ENCODE measurements at places on chromosomes 11 and 22.

DNA sequence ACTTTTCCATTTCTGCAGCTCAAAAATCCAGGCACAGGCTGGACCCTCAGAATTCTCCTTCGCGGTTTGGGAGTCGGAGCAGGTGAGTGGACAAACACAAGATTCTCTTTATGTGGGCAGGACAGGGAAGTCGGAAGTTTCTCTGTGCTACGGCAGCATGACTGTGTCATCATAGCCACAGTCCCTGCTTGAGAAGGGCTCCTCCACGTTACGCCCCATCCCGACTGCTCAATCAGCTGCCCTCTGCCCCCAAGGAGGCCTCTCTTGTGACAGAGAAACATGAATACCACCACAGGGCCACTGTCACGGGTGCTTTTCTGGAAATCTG, 89.0 kb upstream of the SHISAL1 start:
- DNase-seq: no peak

DNA sequence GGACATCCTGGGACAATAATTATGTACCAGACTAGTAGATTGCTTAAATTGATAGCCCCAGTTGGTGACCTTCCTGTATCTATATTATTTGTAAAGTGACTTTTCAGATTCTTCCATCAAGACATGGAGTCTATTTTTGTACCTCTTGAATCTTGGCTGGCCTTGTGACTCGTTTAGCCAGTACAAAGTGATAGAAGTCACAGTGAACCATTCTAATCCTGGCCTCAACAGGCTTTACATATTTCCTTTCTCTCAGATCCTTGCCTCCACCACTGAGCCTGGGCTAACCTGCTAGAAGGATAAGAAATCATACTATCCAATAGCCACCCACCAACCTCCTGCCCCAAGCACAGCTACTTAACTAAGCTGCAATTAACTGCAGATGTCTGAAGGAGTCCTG, 37.5 kb upstream of the SLC6A5 start:
- no peak for DNase-seq

GRCh38 chr11:679271-680207, 15.5 kb downstream of the DEAF1 start:
- DNase-seq: no peak

DNA sequence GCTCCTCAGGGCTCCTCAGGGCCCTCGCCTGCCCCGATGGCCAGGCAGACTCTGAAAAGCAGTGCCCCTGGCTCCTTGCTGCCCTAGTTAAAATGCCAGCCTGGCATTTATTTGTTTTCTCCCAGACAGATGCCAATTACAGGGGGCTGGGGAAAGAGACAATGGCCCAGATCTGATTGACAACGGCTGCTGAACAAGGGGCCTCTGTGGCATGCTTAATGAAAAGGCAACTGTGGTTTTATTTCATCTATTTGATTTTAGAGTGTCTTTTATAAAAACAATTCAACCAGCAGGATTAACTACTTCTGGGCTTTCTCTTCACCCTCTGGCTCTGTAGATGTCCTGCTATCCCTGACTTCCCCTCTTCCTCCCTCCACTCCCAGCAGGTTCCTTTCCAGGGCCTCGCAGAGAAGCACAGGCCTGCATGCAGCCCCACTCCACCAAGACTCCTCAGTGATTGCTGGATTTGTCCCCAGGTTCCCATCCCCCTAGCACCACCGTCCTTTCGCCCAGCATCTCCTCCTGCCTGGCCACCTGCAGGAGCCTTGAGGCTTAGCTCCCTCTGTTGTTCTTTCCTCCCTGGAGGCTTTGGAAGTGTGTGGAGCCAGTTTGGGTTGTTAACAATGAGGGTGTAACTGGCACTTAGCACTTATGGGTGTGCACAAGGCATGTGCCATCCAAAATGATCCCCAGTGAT, 171.1 kb downstream of the TENM4 start:
- no peak for DNase-seq

DNA sequence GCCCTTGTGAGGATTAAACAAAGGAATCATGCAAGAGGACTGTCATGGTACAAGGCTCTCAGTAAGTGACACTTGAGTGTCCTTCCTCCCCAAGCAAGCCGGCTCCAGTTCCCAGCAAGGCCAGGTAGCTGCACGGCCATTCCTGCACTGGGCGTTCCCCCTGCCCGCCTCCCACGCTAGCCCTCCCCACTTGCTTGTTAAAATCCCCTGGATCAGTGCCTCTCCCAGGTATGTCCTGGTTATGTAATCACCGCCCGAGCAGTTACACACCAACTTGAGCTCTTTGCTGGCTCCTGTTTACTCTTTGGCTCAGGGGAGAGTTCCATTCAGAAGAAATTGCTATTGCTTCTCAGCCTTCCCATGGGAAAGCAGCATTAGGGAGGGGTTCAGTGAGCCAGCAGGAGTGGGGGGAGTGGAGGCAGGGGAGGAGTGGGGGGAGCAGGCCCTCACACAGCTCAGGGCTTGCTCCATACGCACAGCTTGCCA, 19.4 kb upstream of the MYEOV start:
- DNase-seq: peak; percentile 92

GRCh38 chr11:128477278-128477677, 110.1 kb downstream of the ETS1 start:
- DNase-seq: no peak

- DNase-seq: peak; percentile 43
These were observed 21.0 kb upstream of the AMOTL1 start for GRCh38 chr11:94747146-94747545.

DNA sequence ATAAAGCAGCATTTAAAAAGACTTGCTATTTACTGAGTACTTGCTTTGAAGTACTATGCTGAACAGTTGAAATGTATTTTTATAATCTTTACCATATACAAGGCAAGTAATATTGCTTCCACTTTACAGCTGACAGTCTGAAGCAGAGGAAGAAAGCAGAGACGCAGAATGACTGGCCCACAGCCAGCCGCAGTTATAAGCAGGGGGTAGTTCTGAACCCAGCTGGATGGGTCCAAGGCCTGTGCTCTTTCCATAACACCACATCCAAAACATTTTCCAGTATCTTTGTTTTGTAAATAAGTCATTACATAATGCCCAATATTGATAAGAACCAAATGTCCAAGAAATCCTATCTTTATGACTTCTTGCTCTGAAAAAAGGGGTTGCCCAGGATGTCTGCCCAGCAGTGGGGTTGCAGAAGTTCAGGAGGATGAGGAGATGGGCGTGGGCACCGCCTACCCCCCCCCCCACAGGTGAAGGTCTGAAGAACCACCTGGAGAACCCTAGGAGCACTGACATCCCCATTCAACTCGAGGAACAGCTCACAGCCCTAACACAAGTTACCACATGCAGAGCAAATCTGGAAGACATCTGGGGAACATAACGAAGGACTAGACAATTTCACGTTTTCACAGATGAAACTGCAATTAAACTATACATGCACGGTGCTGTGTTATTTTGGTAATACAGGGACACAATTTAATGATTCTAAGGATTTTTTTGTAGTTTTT, 24.2 kb upstream of the YPEL1 start:
- no peak for DNase-seq

DNA sequence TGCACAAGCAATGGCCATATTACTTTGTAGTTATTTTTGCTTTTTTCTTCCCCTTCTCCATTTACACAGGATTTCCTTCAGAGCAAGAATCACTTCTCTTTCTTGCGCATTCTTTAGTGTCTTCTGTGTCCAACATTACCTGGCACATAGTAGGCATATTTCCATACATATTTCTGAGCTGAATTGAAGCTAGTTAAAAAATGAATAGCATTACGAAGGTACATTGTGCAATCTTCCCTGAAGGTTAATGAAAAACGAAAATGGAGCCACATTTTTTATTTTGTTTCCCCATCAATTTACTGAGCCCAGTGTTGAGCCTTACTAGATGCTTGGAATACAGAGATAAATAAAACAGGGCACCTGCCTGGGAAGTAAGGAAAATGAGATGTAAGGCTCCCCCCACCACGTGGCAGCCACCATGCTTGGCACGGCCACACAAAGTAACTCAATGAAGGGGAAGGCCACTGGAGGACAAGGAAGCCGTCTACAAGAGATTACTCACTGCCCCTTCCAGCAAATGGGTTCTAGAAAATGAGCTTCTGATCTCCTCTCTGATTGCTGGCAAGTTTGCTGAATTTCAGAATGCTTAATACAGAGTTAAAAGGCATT, 381.9 kb downstream of the LARGE1 start:
- no peak for DNase-seq

GRCh38 chr11:105177658-105178057, 38.1 kb upstream of the CARD18 start:
- DNase-seq: no peak

GRCh38 chr22:49479566-49479965, 348.1 kb downstream of the BRD1 start:
- DNase-seq: no peak

GRCh38 chr11:99739464-99740089, 718.8 kb downstream of the CNTN5 start:
- no peak for DNase-seq

DNA sequence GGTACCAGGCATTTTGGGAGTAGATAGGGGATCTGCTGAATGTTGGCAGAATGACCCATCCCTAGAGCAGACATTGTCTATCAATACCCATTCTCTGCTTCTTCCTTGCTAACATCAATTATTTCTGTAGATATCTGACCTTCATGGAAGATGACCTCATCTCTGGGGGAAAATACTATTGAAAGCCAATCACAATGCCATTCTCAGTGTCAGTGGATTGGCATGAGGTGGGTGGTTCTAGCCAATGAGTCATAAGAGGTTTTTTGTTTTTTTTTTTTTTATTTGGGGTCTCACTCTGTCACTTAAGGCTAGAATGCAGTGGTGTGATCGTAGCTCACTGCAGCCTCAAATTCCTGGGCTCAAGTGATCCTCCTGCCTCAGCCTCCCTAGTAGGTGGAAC, 42.5 kb downstream of the SNX19 start:
- no peak for DNase-seq

DNA sequence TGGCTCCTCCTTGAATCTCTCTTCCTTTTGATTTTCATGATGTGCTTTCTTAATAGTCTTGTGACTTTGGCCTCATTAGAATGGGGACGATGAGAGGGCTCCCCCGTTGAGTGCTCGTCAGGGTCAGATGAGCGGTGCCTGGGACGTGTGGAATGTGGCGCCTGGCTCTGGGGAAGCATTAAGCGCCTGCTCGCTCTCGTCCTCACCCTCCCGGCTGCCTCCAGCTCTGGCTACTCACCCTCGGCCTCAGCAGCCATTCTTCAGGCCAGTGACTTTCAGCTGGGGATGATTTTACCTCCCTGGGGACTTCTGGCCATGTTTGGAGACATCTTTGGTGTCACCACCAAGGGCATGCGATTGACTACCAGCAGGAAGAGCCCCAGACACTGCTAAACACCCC, 69.7 kb downstream of the RPS6KA4 start:
- DNase-seq: no peak

DNA sequence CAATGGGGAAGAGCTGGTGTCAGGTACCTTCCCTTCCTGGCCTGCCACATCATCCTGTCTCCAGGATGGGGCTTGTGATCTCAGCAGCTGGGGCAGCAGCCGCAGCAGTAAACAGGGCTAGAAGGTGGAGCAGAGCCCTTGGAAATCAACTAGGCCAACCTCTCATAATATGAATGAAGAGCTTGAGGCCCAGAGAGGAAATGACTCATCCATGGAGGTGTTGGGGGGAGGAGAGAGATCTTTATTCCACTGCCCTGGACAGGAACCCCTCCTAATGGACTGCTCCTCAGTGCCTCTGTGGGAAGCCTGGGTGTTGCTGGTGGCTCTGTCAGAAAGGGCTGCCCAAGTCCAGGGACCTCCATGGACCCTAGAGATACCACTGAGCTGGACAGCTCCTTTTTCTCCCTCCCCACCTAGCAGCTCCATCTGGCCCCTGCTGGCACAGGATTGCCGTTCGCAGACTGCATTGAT, 111.8 kb downstream of the OSBP2 start:
- DNase-seq: peak; percentile 54

- DNase-seq: no peak
These were observed 1072.0 kb upstream of the CNTN5 start for GRCh38 chr11:97948793-97949192.

GRCh38 chr11:73969991-73970800, 12.4 kb downstream of the UCP2 start:
- no peak for DNase-seq

GRCh38 chr11:9851366-9851765, 187.5 kb downstream of the SWAP70 start:
- no peak for DNase-seq

DNA sequence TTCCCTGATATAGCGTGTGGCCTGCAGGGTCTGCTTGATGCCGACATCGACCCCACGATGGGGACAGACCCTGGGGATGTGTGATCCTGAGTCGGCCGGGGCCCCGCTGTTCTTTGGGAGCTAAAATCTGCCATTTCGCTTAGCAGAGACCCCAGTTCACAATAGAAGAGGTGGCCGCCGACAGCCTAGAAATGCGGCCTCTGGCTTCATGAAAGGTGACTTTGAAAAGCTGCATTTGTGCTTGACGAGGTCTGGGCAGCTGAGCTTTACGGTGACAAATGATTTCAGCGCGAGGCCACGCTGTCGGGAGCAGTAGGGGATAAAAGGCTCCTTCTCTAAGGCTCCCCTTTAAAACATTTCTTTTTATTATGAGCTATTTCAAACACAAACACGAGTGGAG, 71.7 kb downstream of the RPS6KA4 start:
- no peak for DNase-seq

DNA sequence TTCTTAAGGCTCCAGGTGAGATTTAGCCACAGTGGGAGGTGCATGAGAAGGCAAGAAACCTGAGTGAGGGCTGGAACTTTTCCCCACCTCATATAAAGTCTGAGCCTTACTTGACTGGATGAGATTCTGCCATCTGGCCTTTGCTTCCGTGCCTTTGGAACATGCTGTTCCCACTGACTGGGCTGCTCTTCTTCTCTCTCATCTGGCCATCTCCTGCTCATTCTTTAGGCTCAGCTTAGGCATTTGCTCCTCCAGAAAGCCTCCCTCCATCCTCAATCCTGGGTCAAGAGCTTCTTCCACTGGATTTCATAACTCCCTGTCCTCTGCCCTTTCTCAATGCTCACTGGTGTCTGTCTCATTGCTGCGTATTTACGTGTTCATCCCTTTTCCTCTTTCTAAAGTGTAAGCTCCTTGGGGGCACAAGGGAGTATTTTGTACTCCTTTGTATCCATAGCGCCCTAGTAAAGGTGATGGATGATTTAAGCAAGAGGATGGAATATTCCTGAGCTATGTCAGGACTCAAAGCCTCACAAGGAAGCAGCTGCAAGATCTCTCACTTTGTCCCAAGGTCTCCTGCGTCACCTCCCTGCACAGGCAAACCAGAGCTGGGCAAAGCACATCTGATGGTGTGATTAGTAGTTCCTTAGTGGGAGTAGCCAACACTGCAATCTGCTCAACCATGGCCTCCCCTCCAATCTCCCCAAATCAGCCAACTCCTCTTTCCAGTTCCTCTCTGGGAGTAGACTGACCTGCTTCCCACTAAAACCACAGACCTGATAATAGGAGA, 15.3 kb downstream of the HSPA8 start:
- no peak for DNase-seq

- no peak for DNase-seq
These were observed 59.3 kb downstream of the FANCF start for GRCh38 chr11:22566293-22566692.

GRCh38 chr11:64244107-64244506, 2.6 kb downstream of the PPP1R14B start:
- DNase-seq: no peak

DNA sequence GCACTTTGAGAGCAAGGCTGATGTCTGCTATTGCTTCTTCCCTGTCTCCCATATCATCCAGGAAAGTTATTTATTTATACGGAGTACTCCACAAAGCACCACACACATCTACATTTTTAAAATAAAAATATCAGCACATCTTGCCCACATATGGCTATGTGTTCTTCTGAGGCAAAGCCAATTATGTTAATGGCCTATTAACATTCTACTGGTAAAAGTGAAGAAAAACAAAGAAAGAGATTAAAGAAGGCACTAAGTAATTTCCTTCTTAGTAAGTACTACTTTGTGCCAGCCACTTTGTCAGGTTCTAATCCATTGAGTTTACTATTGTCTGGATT, 548.7 kb downstream of the OPCML start:
- no peak for DNase-seq
